ENCODE measurements at places on chromosomes 3 and 15.
A peak's percentile ranks its signal among the peaks of the same experiment; 100 is the strongest.

DNA sequence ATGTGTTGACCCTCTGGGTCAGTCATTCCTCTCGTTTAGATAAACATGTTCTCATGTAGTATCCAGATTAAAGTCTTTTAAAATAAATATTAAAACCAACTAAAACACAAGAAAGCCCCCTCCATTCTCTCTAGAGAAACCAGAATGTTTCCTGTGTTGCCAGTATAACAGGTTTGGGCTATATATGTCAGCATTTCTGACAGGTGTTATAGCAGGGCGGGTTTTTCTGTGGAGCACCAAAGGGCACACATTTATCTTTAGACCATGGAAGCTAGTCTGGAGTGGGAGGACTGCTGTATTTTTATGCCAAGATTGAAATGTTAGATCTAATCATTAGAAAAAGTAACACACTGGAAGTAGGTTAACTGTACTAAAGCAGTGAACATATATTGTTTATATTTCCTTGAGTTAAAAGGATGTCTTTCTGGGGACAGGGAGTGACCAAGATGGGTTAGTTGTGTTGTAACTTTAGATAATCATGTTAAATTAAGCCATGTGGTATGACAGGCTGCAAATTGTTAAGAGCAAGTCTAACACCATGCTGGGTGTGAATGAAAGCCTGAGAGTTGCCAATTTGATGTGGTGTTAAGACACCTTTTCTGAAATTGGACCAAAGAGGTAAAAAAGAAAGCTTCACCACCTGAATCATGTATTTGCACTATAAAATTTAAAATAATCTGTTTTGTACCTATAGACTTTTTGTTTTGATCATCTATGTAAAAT is 15.6 kb downstream of the KCTD6 start:
- no peak for DNase-seq

GRCh38 chr3:90092994-90093393 is 985.6 kb downstream of the EPHA3 start:
- no peak for DNase-seq

- DNase-seq: no peak
Measured at GRCh38 chr15:101127506-101128076, 124.3 kb downstream of the CHSY1 start.

DNA sequence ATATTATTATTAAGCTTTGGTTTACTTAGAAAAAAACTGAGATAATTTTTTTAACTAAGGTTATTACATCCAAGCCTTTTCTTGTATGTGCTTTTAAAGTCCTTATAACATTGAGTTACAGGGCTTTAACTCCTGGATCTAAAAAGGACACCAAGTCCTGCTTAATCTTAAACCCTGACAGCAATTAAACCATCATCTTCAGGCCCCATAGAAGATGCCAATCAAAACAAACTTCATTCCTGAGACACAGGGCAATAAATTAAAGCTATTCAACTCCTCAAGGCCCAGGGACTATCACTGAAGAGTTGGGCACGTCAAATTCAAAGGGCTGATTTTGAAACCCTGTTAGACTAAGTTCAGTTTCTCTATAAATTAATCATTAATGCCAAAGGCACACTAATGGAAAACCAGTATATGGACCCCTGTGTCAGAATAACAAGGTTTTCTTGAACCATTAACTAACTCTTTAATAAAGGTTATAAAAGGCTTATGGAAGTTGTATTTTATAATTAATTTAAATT is 1152.6 kb downstream of the NSUN3 start:
- DNase-seq: no peak

DNA sequence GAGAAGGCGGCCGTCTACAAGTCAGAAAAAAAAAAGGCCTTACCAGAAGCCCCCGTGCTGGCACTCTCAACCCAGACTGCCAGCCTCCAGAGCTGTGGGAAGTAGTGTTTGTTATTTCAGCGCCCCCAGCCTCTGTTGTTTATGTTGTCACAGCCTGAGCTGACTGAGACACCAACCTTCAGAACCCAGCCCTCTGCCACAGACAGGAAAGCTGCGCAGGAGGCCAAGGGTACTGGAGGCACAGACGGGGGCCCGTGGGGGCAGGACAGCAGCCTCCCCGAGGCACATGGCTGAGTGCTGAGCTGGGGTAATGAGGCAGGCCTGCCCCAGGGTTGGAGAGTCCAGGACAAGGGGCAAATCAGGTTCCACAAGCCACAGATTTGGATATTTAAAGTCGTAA is 33.7 kb downstream of the HCN4 start:
- DNase-seq: no peak

DNA sequence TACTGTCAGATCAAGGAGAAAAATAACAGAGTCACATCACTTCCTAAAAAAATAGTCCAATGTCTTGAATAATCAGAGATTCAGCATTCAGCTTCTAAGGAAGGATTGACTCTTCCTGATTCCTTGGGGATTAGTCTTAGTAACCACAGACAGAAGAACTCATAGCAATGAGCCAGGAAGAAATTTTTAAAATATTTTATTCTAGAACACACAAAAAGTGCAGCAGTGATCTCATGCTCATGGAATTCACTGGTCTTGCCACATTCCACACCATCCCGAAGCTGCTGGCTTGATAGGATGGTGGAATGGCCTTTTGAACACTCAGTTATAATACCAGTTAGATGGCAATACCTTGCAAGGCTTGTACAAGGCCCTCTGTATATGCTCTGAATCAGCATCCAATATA is 43.0 kb upstream of the ABI3BP start:
- DNase-seq: no peak

DNA sequence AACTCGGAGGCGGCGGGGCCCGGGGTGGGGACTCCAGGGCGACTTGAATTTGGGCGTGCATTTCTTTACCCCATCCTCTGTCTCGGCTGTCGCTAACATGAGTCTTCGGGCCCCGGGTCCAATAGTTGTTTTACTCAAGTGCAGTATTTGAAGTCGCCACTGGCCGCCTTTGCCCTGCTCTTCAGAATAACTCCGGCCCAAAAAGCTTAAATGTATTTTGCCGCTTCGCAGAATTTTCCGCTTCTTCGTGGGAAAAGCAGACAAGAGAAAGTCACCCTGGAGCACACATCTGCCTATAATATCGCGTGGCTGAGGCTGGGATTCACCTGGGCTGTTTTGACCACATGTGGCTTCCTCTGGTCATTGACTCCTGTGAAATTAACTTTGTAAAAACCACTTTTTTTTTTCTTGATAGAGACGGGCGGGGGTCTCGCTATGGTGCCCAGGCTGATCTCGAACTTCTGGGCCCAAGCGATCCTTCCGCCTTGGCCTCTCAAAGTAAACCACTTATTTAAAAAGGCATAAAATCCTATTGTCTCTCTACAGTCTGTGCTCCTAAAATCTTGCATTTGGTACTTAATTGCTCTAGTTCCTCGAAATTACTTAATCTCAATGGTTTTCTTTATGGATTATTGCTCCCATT is 676 bp downstream of the CNOT10 start:
- DNase-seq: no peak

GRCh38 chr15:50880206-50880605 is 28.3 kb upstream of the AP4E1 start:
- DNase-seq: no peak

- DNase-seq: no peak
Measured at GRCh38 chr3:195135917-195136316, 135.0 kb downstream of the XXYLT1 start.

DNA sequence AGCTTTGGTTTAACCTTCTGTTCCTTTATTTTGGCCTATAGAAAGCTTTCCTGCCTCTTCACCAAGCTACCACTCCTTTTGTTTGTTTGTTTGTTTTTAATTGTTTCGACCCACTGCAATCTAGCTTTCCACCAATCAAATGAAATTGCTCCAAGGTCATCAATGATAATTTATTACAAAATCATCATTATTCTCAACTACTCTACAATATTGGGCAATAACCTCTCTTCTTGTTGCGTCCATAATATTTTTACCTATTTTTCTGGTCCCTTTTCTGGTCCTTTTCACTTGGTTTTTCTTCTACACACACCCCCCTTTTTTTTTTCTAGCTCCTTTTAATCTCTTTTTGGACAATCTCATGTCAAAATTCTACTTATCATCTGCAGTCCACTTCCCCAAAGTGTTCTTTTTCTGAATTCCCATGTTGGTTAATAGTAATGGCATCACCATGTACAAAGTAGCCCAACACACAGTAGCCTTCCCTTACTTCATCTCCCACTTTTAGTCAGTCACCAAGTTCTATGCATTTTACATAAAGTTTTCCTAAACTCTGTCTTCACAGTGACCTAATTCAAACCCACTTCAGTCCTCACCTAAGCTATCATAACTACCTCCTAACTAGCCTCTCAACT is 11.0 kb upstream of the ANKRD28 start:
- no peak for DNase-seq

- no peak for DNase-seq
Measured at GRCh38 chr15:40487816-40488682, 17.3 kb downstream of the CHST14 start.

DNA sequence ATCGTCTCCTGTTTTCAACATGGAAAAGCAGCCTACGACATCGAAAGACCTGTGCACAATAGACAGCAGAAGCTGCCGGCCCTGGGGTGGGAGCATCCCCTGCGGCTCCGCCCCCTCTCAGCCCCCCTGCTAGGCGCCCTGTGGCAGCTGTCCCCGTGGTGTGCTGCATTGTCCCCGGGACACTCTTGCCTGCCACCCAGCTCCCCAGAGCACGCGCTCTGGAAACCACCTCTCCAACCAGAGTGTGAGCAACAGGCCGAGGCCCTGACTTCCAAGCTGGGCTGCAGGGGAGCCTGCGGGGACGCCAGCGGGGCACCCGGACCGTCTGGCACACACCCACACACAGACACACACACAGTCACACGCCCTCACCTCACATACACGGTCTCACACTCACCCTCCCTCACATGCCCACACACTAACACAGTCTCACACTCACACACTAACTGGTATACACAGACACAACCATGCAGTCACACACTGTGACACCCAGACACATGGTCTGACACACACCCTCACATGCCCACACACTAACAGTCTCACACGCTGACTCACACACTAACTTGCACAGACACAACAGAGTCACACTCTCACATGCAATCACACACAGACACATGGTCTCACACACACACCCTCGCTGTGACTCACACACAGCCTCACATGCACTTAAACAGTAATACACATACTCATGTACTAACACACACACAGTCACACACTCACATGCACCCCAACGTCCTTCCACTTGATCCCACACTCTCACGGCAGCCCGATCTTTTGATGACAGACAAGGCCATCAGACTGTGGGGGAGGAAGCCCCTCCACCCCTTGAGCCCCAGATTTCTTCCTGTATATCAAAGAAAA is 94.7 kb downstream of the OCA2 start:
- no peak for DNase-seq

GRCh38 chr3:43238801-43239200 is 47.5 kb upstream of the SNRK start:
- no peak for DNase-seq

DNA sequence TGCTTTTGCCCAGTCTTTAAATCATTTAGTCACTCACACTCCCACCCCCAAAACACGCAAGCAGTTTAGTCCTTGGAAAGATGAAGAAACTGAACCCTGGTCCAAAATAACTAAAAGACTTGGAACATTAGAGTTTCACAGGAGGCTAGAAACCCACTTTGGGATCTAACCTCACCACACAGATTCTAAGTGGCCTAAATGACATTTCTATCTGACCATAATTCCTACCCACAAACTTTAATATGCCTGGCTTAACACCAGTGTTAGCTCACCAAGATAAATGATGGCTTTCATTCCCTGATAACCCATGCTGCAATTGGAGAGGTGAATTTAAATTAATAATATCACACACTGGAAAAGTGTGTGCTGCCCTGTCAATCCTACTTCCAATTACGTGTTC is 295.3 kb upstream of the UBE2E2 start:
- no peak for DNase-seq

GRCh38 chr3:128187495-128187894 is 34.2 kb downstream of the EEFSEC start:
- no peak for DNase-seq

DNA sequence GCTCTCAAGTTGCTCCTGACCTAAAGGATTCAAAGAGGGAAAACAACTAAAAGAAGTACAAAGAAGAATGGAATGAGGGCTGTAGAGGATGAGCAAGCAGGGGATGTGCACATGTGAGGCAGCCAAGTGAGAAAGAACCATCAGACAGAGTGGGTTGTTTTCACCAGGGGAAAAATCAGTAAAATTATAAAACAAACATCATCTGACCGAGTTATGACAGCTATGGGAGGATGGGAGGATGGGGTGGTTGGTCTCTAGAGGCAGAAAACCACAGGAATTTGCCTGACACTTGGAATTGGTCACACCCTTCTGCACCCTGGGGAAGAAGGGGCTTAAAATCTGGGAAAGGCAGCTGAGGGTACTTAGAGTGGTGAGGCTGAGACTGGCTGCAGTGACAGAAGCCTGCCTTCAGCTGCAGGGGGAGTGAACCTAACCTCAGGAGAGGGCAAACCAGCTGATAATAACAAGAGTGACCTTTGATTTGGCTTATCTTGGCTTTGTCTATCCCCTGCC is 10.1 kb downstream of the ARHGAP31 start:
- no peak for DNase-seq

DNA sequence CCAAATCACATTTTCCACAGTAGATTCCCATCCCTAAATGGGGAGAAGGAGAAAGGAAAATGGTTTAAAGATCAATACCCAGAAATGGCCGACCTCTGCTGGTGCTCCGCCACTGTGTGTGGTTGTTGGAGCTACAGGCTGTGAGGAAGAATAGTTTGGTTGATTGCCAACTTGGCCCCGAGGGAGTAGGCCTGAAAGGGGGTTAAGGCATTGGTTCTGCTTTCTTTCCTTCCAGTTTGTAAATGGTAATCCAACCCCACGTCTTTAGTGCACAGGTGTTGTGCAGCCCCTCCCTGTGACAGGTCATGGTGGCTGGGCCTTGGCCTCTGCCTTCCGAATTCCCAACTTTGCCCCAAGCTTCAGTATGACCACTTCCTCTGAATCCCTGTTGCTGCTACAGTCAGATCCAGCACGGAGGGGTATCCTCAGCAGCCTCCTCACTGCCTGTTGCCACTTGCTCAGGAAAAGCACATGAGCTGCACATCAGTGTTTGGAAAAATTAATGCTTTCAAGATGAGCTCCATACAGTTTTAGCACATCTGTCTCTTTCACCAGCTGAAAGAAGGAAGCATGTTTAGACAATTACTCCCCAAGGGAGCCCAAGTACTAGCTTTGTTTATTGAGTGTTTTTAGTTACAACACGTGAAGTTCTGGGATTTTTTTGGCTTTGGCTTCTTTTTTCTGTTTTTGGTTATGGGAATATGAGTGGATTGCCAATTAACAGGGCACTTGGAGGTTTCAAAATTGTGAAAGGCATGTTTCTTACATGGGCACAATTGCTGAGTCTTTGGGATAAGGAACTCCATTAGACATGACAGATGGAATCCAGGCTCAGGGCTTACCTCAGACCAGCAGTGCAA is 92.3 kb upstream of the ROPN1 start:
- DNase-seq: peak; percentile 24

DNA sequence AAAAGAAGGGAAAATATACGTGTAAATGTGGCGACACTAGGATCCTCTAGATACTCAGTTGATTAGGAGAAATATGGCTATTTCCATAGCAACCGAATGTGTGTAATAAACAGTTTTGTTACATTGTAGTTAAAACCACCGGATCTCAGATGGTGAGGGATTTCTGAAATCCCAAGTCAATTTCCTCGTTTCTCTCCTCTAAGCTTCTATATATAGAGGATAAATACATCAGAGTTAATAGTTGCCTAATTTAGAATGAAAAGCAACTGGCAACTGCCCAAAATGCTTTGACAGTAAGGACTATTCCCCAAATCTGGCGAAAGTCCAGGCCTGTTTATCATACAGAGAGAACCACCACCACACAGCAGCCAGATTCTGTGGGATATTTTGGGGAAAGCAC is 112.6 kb downstream of the GABRB3 start:
- no peak for DNase-seq
